ENCODE measurements at places on chromosomes 5 and 9.

GRCh38 chr5:142421228-142421617, 96.4 kb upstream of the SPRY4 start:
- no peaks in the 10 kb centered on the region for H3K36me3 ChIP-seq

GRCh38 chr9:137169896-137170358, at the start of gene LRRC26:
TSS of gene LRRC26 (minus strand) at chr9:137170051. CDS start at chr9:137169943, 108 bp downstream.
- no peak within 1 kb of the TSS for H3K27ac ChIP-seq
- H3K36me3 ChIP-seq, result no peaks in the 10 kb centered on the region
- no peak for DNase-seq
- H3K4me1 ChIP-seq, result peaks cover 22% of the 10 kb centered on the region

- H3K4me3 ChIP-seq, result no peak overlapping the region
- no peak overlapping the region for H3K27ac ChIP-seq
- no peaks in the 10 kb centered on the region for H3K27me3 ChIP-seq
- no peaks in the 10 kb centered on the region for H3K4me1 ChIP-seq
- H3K36me3 ChIP-seq, result no peaks in the 10 kb centered on the region
- DNase-seq, result no peak
Measured at GRCh38 chr9:136675477-136676296, 11.6 kb downstream of the AGPAT2 start.

DNA sequence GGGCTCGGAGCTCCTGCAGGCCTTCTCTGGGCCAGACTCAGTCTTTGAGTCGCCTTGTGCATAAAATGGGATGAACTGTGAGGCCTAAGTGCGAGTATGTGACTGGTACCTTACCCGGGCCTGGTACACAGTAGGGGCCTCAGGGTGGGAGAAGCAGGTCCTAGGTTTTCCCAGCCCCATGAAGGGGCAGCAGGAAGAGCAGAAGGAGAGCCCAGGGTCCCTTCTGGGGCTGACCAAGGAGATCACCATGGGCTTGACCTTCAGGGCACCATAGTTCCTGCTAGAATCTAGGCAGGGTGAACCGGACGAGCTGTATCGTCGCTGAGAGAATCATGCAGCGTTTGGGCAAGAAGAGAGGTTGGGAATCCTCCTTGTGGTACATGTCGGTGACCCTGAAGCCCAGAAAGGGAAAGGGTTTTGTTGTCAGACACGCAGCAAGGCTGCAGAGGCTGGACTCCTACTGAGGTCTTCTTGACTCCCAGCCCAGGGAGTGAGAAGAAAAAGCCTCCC, 373 bp upstream of the PHYKPL start:
- H3K27ac ChIP-seq, result no peak overlapping the region
- no peak for DNase-seq
- peaks cover 20% of the 10 kb centered on the region for H3K36me3 ChIP-seq
- peaks cover 6% of the 10 kb centered on the region for H3K4me1 ChIP-seq
- peak overlapping the region; percentile 75 for H3K4me3 ChIP-seq
- no peaks in the 10 kb centered on the region for H3K27me3 ChIP-seq

DNA sequence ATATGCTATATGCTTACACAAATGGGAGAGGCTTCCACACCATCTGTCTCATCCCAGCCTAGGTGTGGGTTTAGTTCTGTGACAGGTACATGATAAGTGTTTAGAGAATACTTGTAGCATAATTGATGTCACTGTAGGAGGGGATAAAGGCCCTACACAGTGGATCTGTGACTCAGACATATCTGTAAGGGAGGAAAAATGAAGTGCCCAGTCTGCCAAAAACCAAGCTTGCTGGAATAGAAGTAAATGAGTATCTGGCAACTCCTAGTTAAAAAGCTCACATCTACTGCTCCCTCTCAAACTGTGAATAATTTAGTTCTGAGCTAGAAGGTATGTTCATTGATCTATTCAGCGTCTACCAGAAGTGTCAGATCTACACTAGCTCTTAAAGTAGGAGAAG, 38.9 kb upstream of the FAM174A start:
- DNase-seq, result no peak
- no peaks in the 10 kb centered on the region for H3K36me3 ChIP-seq
- no peak overlapping the region for H3K27ac ChIP-seq
- H3K4me3 ChIP-seq, result no peak overlapping the region

- H3K27me3 ChIP-seq, result peaks cover 19% of the 10 kb centered on the region
- no peaks in the 10 kb centered on the region for H3K4me1 ChIP-seq
- no peak overlapping the region for H3K27ac ChIP-seq
- peaks cover 4% of the 10 kb centered on the region for H3K36me3 ChIP-seq
Measured at GRCh38 chr9:133429214-133429613, 7.0 kb downstream of the ADAMTS13 start.

DNA sequence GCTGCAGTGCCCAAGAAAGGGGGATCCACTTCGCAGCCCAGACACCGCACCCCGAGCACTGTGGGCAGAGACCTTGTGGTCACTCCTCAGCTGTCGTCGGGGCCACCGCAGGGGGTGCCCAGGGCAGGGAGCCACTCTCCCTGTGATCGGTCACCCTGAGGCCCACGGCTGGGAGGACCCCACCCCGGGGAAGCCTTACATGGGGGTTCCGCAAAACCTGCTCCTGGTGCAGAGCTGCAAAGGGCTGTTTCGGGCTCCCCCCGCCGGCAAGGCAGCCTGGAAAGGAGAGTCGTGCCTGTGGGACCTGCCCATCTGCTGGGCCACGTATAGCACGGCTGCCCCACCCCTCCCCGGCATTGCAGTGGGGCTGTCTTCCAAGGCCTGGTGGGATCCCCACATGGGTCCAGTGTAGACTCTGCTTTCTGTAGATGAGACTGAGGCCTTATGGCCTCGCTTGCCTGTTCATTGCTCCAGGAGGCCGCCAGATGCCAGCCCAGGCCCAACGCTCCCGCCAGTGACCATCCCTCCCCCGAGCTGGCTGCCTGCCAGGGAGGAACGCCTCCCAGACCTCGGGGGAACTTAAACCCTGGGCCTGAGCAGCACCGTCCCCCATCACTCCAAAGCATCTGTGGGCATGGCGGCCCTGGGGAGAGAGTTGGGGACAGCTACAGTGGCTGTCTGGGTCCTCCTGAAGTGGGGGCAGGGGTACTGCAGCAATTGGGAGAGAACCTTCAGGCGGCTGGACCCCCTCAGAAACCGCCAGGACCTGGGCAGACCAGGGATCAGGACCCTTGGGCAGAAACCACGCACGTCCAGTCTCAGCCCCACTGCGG, 1.6 kb upstream of the DNLZ start:
- no peak for DNase-seq
- peaks cover 2% of the 10 kb centered on the region for H3K27me3 ChIP-seq
- peaks cover 6% of the 10 kb centered on the region for H3K4me1 ChIP-seq
- H3K4me3 ChIP-seq, result no peak overlapping the region
- H3K27ac ChIP-seq, result no peak overlapping the region

- H3K4me1 ChIP-seq, result no peaks in the 10 kb centered on the region
- H3K36me3 ChIP-seq, result no peaks in the 10 kb centered on the region
- DNase-seq, result no peak
- no peak overlapping the region for H3K4me3 ChIP-seq
- H3K27me3 ChIP-seq, result no peaks in the 10 kb centered on the region
Measured at GRCh38 chr5:69528035-69528434, 32.0 kb upstream of the GTF2H2C start.

GRCh38 chr5:80607832-80608231, 37.8 kb upstream of the ANKRD34B start:
- H3K27ac ChIP-seq, result no peak overlapping the region
- H3K27me3 ChIP-seq, result no peaks in the 10 kb centered on the region
- H3K4me1 ChIP-seq, result no peaks in the 10 kb centered on the region
- no peak overlapping the region for H3K4me3 ChIP-seq
- H3K36me3 ChIP-seq, result no peaks in the 10 kb centered on the region

DNA sequence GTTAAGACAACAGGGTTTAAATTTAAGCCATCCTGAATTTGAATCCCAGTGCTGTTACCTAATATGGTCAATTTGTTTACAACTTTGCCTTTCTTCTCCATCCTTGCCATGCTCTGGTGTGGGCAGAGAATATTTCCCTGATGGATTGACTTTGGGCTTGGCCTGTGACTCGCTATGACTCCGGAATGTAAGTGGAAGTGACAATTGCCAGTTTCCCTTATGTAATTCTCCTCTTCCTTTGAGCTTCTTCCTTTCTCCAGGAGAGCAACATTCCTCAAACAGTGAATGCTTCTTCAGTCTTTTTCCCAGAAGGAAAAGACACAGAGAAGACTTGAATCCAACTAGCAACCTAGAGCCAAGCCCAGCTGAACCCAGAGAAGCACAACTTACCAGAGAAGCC, 159.1 kb downstream of the LURAP1L start:
- H3K4me1 ChIP-seq, result peaks cover 12% of the 10 kb centered on the region
- DNase-seq, result no peak
- H3K27me3 ChIP-seq, result no peaks in the 10 kb centered on the region
- H3K36me3 ChIP-seq, result no peaks in the 10 kb centered on the region

- H3K36me3 ChIP-seq, result no peaks in the 10 kb centered on the region
- H3K4me3 ChIP-seq, result no peak overlapping the region
- no peak overlapping the region for H3K27ac ChIP-seq
- DNase-seq, result no peak
Measured at GRCh38 chr5:168867241-168867640, 288.1 kb upstream of the PANK3 start.

DNA sequence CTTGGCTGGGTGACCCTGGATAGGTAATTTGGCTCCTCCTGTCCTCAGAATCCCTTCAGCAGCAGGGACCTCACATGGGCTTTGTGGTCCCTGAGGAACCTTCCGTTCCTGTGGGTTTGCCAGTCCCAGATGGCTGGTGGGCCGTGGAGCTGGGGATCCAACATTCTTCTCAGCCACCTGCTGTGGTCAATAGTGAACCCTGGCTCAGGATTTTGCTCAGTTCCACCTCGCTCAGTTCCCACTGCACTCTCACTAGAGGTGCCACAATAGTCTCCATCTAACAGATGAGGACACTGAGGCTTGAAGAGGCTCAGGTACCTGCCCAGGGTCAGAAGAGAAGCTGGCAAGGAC, 17.1 kb upstream of the SPOUT1 start:
- no peaks in the 10 kb centered on the region for H3K4me1 ChIP-seq
- H3K27ac ChIP-seq, result no peak overlapping the region
- H3K4me3 ChIP-seq, result no peak overlapping the region
- no peaks in the 10 kb centered on the region for H3K27me3 ChIP-seq

- H3K27ac ChIP-seq, result no peak overlapping the region
- DNase-seq, result no peak
- no peak overlapping the region for H3K4me3 ChIP-seq
- H3K36me3 ChIP-seq, result peaks cover 73% of the 10 kb centered on the region
Measured at GRCh38 chr9:36997414-36997813, 36.7 kb downstream of the PAX5 start.

GRCh38 chr5:83551821-83552220, 80.3 kb downstream of the VCAN start:
- H3K4me1 ChIP-seq, result no peaks in the 10 kb centered on the region
- DNase-seq, result no peak
- no peaks in the 10 kb centered on the region for H3K27me3 ChIP-seq
- H3K27ac ChIP-seq, result no peak overlapping the region
- no peak overlapping the region for H3K4me3 ChIP-seq

GRCh38 chr9:134723037-134723436, 81.4 kb downstream of the COL5A1 start:
- no peak overlapping the region for H3K4me3 ChIP-seq
- no peak for DNase-seq
- no peaks in the 10 kb centered on the region for H3K27me3 ChIP-seq
- no peaks in the 10 kb centered on the region for H3K36me3 ChIP-seq

GRCh38 chr9:72557549-72557948, 36.1 kb downstream of the TMC1 start:
- H3K36me3 ChIP-seq, result no peaks in the 10 kb centered on the region
- no peak for DNase-seq
- peaks cover 10% of the 10 kb centered on the region for H3K4me1 ChIP-seq

DNA sequence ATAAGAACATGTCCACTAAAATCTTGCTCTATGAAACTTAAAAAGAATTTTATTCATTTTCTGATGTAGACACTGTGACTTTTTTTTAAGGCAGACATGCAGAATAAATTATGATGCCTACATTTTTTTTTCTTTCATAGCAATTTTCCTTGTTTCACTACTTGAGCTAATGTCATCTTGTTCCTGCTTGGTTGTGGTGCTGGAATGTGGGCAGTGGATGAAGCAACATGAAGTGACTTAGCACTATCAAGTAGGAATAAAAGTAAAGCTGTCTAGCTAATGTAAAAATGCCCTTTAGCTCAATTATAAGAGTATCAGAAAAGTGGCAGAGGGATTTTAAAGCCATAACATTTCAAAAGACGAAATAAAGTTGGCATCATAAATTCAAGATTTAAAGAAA, 191.0 kb downstream of the ADAMTS6 start:
- DNase-seq, result no peak
- no peaks in the 10 kb centered on the region for H3K4me1 ChIP-seq
- no peak overlapping the region for H3K27ac ChIP-seq

DNA sequence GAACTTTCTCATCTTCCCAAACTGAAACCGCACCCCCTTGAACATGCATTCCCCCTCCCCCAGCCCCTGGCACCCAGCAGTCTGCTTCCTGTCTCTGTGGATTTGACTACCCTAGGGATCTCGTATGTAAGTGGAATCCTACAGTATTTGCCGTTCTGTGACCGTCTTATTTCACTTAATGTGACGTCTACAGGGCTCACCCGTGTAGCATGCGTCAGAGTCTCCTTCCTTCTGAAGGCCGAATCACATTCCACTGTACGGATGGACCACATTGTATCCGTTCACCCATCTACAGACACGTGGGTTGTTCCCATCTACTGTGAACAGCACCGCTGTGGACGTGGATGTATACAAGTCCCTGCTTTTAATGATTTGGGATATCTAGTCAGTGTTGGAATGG, 4.5 kb downstream of the PRRX2 start:
- H3K4me3 ChIP-seq, result no peak overlapping the region
- no peak overlapping the region for H3K27ac ChIP-seq
- peaks cover 77% of the 10 kb centered on the region for H3K27me3 ChIP-seq

- H3K27ac ChIP-seq, result no peak overlapping the region
- no peak for DNase-seq
- H3K4me1 ChIP-seq, result peaks cover 1% of the 10 kb centered on the region
- H3K4me3 ChIP-seq, result no peak overlapping the region
Measured at GRCh38 chr9:33293782-33294181, 3.5 kb downstream of the NFX1 start.

GRCh38 chr5:175246242-175246888, 197.6 kb downstream of the DRD1 start:
- no peak overlapping the region for H3K4me3 ChIP-seq
- DNase-seq, result no peak
- no peaks in the 10 kb centered on the region for H3K27me3 ChIP-seq

- no peaks in the 10 kb centered on the region for H3K4me1 ChIP-seq
- no peaks in the 10 kb centered on the region for H3K36me3 ChIP-seq
- H3K27ac ChIP-seq, result no peak overlapping the region
- H3K27me3 ChIP-seq, result no peaks in the 10 kb centered on the region
Measured at GRCh38 chr5:42235837-42236236, 187.4 kb upstream of the GHR start.

DNA sequence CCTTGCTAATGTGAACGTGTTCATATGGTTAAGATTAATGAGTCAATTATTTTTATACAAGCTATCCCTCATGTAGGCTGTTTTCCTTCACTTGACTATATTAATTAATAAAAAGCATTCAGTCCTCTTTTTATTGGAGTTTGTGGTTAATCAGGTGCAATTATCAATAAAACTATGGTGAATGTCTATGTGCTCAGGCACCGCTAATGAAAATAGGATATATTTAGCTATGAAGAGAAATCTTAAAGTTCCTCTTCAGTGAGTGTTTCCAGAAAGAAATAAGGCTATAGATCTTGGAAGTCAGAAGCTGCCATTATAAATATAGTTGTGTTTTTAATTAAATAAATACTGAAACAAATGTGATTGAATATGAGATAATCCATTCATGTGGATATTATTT, 422.1 kb downstream of the DMAC1 start:
- H3K36me3 ChIP-seq, result no peaks in the 10 kb centered on the region
- H3K27me3 ChIP-seq, result no peaks in the 10 kb centered on the region
- no peak for DNase-seq
- H3K4me3 ChIP-seq, result no peak overlapping the region
- no peaks in the 10 kb centered on the region for H3K4me1 ChIP-seq
